ENCODE measurements at places on chromosomes 7 and 10.

- DNase-seq, result no peak
Measured at GRCh38 chr7:131674131-131674530, 117.7 kb upstream of the PODXL start.

- no peak for DNase-seq
Measured at GRCh38 chr10:73790886-73791625, 5.7 kb downstream of the ZSWIM8 start.

- no peak for DNase-seq
Measured at GRCh38 chr7:149683181-149683580, 90.2 kb downstream of the ZNF467 start.

- no peak for DNase-seq
Measured at GRCh38 chr10:106467506-106467905, 697.0 kb downstream of the SORCS1 start.

DNA sequence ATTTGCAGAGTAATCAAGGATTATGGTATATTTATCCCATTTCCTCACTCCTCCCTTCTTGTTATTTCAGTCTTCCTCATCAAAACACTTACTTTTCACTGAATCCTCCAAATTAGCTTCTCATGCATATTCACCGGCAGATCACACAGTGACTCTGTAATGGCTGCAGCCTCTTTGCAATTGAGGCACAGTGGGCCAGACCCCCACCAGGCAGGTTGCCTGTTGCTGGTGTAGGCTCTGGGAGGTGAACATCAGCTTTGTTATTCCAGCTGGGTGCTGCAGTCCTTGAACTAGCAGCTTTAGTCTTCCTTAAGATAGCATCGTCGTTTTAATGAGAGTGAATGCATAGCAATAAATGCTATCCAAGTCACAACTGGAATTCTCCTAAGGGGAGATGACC is 449.3 kb downstream of the CNTNAP2 start:
- no peak for DNase-seq

DNA sequence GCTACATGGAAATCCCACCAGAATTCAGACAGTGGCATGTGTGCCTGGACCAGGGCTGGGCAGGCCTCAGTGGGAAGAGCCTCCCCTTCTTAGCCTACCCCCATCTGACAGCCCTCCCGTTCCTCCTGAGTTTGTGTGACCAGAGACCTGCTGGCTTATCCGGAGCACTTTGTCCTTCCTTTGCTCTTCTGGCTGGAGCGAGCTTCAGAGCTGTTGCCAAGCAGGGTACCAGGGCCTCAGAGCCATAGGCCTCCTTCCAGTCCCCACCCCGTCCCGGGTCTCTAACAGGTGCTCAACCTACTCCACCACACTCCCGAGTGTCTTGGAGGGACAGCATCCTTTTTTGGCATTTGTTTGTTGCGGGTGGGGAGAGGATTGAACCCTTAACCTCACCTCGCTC is 26.5 kb upstream of the TRIM8 start:
- no peak for DNase-seq

GRCh38 chr10:72593963-72594362 is 31.9 kb downstream of the MICU1 start:
- no peak for DNase-seq

GRCh38 chr7:106065575-106066500 is 46.3 kb downstream of the SYPL1 start:
- no peak for DNase-seq

DNA sequence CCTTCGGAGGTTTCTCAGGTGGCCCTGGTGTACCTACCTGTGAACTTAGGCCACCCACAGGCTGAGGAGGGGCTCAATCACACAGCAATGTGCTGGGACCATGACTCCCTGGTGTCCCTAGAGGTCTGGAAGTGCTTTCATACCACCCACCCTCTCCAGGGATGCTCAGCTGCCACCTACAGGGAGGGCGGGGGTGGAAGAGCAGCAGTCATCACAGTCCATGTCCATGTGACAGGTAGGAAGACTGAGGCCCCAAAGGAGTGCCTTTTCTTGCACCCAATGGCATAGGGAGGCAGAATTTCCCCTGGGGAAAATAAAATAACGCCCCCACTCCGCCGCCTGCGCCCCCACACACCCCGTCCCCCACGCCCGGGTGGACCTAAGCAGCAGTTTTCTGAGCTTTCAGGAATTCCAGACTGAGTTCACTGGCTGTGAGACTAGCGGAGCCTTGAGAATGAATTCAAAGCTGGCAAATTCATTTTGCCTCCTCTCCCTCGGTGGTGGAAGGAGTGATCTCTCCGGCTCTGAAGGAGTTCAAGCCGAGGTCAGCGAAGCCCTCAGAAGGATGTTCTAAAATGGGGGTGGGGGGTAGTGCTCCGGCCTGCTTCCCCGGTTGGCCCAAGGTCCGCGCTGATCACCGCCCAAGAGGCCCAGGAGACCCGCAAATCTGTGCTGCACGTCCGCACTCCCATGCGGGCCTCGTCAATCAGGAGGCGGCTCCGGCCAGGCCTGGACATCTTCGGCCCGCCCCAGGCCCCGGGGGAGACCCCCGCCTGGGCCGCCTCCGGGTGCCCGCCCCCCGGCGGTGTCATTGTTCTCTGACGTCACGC is 2.1 kb upstream of the ZMIZ1 start:
- DNase-seq, result peak; percentile 28

GRCh38 chr10:132245056-132245455 is 58.3 kb downstream of the DPYSL4 start:
- no peak for DNase-seq

All from stimulated activated CD8-positive, alpha-beta memory T cell treated with anti-CD3 and anti-CD28 coated beads, Interleukin-4, amount 100 ng/mL, for 24 hours (primary cell).